GM19239 (cell line): ENCODE measurements at places on chromosomes 3 and 15.

- no peak for DNase-seq
Measured at GRCh38 chr15:81531109-81531592, 157.1 kb upstream of the TMC3 start.

GRCh38 chr3:111012388-111013248 is 59.0 kb upstream of the NECTIN3 start:
- DNase-seq, result no peak

GRCh38 chr3:178465260-178466180 is 70.7 kb upstream of the KCNMB2 start:
- no peak for DNase-seq

DNA sequence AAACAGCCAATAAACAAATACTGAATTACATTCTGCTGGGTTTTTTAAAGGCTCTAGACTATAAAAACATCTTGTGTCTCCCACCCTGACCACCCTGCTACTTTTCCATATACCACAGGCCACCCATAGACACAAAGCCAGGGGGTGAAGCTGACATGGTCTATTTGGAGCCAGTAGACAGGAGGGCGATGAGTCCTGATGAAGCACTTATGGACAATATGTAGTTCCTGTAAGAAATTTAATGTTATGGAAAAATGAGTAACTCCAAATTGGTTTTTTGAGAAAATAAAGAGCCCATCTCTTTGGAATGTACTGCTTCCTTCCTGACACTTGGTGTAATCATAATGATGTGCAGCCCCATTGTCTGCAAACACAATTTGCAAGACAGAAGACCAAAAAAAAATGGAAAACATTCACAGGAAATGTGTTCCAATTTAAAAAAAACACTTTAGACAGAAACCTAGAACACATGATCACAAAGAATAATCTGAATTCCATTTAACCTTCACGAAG is 11.8 kb downstream of the SSR3 start:
- no peak for DNase-seq

DNA sequence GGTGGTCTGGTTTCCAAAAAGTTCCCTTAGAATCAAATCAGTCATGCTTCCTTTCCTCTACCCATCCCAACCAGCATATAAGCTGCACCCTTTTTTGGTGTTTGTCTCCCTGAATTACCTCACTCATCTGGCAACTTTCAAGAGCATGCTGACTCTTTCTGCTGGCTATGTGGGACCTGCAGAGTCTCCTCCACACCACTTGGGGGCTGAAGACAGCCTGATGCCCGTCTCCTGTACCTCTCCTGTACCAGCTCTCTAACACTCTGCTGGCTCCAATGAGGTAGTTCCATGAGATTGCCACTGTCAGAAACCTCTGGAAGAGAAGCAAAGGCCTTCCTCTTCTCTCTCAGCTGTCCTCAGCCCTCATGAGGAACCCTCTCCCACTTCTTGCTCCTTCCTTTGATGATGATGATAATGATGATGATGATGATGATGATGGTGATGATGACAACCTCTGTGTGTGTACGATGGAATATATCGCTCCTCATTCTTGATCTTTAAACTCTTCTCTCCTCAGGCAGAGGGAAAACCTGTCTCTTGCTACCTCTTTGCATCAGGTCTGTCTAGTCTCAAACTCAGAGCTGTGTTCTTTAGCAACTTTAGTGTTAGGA is 257.5 kb downstream of the ZNF621 start:
- no peak for DNase-seq

DNA sequence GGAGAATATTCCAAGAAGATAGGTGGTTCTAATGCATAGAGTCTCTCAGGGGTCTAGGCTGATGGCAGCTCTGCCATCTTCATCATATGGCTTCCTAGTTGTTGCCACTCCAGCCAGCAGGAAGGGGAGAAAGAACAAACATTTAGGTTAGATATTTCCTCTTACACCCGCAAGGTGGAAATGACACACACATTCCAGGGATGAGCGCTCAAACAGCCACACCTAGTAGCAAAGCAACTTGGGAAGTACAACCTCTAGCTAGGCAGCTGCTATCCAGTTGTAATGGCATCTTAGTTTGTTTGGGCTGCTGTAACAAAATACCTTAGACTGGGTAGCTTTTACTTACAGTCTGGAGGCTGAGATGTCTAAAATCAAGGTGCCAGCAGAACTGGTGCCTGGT is 51.9 kb upstream of the ADAMTSL3 start:
- no peak for DNase-seq

DNA sequence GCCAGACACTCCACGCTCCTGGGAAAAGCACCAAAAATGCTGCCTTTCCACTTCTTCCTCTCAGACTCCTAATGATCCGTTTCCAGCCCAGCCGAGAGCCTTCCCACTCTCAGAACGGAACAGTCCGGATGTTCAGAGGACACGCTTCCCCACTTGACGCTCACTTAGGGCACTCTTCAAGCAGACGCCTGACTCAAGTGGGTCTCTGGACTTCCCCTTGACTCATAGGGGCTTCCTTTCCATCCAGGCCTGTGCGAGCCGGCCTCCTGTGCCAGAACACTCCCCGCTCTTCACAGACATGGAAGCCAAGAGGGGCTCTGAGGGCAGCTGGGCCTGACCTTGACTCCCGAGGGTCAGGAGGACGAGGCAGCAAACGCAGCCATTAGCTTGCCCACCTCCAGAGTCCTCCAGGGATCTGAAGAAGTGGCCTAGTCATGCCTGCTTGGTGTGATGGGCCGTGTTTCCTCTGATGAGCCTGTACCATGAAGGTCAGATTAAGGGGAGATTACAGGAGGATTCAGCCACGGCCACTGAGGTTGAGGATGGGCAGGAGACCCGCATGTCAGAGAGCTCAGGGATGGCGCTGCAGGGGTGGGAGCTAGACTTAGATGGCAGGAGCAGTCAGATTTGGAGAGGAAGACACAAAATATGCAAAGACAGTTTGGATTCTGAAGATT is 114.7 kb upstream of the TLE3 start:
- DNase-seq, result no peak

DNA sequence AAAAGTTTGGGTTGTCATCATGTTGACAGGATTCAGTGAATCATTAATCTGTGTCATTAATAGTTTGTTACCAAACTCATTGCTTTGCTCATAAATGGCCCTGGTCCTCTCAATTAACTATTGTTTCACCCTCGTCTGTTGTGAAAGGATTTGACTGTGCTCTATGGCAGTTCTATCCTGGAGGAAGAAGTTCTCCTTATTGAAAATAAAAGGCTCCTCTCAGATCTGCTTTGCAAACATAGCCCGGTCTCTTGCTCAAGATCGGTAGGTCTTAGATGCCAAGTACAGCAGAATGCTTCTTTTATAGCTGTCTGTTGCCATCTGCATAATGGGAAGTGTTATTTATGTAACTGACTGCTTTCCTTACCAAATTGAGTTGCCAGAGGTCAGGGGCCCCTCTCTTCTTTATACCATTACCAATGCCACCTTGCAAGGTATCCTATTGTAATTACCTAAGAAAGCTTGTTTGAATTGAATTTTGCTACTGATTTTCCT is 146.5 kb downstream of the EBLN2 start:
- no peak for DNase-seq

DNA sequence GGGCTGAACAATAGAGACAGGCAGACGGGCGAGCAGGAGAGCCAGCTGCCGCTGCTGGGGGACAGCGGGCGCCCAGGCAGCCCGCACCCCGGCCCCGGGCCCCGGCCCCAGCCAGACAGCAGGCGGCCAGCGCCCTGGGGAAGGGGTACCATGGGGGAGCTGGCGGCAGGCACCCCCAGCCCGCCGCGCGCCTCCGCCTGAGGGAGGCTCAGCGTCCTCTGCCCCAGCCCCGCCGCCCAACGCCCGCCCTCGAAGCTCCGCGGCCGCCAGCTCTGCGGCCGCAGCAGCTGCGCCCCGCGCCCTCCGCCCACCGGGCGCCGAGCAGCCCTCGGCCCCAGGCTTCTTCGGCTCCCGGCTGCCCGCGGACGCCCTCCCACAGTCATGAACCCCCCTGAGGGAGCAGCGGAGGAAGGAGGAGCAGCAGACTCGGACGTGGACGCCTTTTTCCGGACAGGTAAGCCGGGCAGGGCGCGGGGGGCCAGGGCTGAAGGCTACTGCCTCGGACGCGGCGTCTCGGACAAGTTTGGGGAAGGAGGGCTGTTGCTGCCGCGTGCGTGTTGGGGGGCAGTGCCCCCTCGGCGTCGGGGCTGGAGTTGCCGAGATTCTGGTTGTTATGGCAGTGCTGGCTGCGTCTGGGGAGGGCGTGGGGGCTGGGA is 41.6 kb upstream of the ROPN1 start:
- DNase-seq, result no peak

DNA sequence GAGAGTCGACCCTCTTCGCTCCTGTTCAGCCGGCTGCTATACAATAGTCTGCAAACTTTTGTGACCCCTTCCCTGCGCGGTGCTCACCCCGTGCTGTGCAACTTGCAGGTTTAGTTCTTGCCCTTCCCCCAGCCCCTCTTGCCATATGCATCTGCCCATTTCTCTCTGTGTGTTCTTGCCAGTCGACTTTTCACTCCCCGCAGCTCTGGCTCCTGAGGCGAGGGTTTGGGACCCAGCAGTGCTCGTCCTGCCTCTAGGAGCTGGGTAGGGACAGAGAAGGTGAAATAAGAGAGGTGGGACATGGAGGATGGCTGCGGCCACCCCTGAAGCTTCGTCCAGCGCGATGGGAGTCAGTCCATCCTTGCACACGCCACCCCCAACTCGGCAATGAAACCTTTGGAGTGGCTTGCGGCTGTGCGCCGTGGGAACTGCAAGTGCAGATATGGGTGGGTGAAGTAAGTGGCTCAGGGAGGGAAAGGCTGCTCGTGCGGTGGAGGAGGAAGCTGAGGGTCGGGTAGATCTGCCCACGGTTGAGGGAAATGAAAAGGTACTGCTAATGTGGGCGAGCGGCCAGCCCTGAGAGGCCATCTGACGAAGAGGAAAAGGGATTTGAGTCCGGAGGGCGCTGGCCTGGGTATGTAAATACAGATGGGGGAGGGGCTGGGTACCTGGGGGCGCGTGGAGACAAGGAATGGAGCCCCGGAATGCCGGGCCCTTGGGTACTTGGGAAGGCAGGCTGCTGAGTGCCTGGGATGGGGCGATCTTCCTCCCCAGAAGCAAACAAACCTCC is 1.0 kb downstream of the LRRC3B start:
- DNase-seq, result no peak

DNA sequence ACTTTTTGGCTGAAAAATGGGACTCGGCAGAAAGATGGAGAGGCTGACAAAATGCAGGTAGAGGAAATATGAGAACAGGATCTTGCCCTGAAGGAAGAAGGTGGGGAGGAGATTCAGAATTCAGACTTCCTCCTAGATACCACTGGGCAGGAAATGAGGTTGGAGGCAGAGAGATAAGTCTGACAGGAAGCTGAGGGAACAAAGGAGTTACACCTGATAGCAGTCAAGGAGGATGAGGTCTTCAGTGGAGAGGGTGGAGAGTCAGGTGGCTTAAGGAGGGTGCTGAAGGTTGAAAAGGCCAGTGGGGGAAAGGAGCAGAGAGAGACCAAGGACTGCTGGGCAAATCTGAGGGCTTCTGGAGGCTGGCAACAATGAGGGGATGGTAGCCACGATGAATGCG is 56.8 kb downstream of the CCR4 start:
- no peak for DNase-seq

DNA sequence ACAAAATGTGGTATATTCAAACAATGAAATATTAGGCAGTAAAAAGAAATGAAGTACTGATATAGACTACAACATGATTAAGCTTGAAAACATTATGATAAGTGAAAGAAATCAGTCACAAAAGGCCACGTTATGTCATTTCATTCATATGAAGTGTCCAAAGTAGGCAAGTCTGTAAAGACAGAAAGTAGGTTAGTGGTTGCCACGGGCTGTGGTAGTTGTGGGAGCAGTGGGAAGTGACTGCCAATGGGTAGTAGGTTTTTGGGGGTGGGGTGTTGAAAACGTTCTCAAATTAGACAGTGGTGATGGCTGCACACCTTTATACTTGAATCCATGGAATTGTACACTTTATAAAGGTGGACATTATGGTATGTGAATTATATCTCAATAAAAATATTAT is 12.1 kb downstream of the GALNT15 start:
- no peak for DNase-seq

GRCh38 chr15:72183781-72184164 is 13.8 kb downstream of the GRAMD2A start:
- DNase-seq, result no peak

GRCh38 chr3:48795997-48796732 is 51.5 kb downstream of the PRKAR2A start:
- no peak for DNase-seq

- DNase-seq, result no peak
Measured at GRCh38 chr3:7520593-7520992, 659.7 kb downstream of the GRM7 start.

- no peak for DNase-seq
Measured at GRCh38 chr3:115982629-115983028, 359.3 kb downstream of the GAP43 start.

DNA sequence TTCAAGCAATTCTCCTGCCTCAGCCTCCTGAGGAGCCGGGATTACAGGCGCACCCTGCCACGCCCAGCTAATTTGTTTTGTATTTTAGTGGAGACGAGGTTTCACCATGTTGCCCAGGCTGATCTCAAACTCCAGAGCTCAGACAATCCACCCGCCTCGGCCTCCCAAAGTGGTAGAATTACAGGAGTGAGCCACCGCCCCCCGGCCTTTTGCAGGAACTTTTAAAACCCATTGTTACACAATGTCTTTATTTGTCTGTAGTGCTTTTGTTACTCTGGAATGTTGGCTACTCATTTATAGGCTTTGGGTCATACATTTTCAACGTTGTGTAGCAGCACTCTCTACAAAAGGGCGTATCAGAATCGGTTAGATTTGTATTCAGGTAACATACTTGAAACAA is 499.1 kb downstream of the ROBO2 start:
- no peak for DNase-seq

- DNase-seq, result no peak
Measured at GRCh38 chr3:13954741-13955483, 75.0 kb upstream of the WNT7A start.

DNA sequence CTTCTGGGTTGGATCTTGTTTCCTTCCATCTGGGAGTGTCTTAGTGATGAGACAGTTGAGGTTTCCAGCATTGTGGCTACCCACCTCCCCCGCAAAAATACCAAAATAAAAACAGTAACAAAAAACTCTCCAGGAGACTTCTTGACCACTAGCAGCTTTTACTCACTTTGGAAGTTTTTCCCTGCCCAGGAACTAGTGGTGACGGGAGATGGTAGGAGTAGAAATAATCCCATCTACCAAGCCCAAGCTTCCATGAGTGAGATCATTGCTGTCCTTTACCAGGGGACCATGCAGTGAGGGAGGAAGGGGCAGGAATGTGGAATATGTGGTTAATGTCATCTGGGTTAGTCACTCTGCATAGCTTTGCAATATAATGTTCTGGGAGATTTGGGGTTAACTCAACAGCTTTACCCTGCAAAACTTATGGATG is 187.7 kb downstream of the ITPR1 start:
- DNase-seq, result no peak
